ENCODE measurements at places on chromosomes 1 and 21.

GRCh38 chr1:10714337-10715114, 81.9 kb downstream of the CASZ1 start:
- no peak for DNase-seq

- no peak for DNase-seq
Observed at GRCh38 chr1:203754455-203754864, 10.5 kb upstream of the LAX1 start.

GRCh38 chr1:58409890-58410289, 136.6 kb downstream of the OMA1 start:
- DNase-seq: no peak

DNA sequence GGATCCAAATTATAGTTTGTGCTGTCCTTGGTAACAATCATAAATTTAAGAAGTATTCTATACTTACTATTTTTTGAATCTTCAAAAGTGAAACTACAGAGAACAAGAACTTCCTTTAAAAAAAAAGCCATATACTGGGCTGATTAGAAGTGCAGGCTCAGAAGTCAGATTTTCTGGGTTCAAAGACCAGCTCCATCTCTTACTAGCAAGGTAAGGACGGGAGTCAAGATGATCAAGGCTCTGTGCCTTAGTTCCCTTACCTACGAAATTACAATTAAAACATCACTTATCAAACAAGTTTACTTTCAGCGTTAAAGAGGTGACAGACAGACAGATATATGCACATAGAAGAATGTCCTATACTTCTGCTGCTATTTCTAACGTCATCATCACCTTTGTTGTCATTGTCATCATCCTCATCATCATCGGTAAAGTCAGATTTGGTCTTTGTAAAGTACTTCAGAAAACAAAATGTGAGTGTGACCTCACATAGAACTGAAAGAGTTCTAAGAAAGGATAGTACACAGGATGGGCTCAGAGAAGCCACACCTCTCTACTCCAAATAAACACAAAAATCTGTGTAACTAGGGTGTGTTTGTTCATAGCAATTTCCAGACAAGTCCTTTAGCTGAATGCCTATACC, 178.7 kb downstream of the VAV3 start:
- DNase-seq: no peak

DNA sequence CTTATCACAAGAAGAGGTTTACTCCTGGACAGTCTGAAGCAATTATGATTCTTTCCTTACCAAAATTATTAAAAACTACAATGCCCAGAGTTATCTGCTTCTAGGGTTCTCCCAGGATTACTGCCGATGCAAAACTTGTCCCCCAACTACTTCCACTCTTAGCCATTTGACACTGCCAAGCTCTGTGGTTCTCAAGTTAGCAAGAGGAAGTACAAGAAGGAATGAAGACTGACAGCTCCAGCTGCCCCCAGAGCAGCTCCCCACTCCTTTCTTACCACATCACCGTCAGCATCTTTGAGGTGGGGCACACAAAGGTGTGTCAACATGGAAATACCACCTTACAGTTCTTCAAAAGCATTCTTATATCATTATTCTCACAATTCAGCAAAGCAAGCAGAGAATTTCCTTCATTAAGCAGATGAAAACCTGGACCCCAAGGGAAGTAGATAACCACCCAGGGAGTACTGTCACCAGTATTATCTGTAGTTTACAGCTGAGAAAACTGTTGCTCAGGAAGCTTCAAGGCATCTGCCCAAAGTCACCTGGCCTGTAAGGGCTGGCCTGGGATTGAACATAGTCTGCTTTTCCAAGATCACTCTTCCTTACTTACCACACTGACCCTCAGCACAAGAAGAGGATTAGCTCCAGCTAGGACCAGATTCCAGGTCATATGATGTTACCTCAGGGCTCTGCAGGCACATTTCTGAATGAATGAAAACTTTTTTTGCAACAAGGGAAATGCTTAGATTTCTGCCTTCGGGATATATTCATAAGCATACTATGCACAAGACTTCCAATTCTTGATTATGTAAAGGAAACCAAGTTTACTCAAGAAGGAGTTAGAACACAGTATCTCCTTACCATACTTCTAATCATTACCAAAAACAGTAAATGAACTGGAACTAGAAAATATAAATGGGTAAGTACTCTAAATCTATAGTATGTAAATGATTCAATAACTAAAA, 9.3 kb downstream of the PSMG1 start:
- no peak for DNase-seq

- DNase-seq: no peak
Observed at GRCh38 chr21:35504277-35504676, 455.2 kb upstream of the RUNX1 start.

DNA sequence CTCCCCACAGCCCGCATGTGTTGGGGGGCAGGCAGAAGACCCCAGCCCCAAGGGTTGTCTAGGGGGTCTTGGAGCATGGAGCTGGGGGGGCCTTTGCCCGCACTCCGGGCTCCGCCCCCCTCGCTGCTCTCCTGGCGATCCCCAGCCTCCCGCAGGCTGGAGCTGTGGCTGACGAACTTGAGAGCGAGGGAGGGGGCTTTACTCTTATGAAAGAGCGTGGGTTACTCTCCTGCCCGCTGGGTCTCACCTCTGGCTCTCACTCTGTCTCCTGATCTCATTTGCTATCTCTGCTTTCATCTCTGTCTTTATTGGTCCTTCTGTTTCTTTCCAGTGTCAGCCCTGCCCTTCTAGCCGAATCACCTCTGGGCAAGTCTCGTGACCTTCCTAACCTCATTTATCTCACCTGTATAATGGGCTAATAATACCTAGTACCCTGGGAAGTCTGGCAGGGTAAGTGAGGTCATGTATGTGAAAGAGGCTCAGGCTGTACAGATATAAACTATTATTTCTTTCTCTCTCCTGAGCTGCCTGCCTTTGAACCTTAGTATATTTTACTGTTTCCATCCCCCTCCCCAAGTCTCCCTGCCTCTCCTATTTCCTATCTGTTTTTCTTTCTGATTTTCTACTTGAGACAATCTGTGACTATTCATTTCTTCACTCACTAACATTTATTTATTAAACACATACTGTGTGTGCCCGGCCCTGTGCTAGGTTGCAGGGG, 731 bp downstream of the EFNA4 start:
- DNase-seq: peak; percentile 81

DNA sequence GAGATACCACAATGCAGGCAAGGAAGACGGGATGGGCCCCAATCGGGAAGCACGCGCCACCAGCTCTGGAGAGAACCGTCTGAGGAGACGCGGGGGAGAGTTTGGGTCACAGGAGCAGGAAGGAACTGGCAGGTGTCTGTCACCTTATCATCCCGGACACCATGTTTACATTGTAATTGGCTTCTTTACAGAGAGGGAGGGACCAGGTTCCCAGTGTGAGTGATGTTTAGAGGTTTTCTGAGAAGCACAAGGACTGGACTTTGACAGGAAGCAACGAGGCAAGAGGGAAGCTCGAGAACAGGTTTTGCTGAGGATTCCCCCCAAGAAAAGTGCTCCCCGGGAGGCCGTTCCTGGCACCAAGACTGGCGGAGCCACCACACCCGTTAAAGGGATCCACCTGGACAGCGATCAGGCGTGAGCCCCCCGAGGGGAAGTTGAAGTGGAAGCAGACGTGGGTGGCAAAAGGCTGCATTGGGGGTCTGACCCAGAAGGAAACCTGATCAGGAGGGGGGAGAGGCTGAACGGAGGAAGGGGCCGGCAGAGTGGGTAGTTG, 957 bp downstream of the EPS15 start:
- peak; percentile 61 for DNase-seq

GRCh38 chr1:212234431-212235395, 50.5 kb upstream of the PPP2R5A start:
- no peak for DNase-seq

- no peak for DNase-seq
Observed at GRCh38 chr1:247087256-247087655, 8.6 kb upstream of the ZNF670 start.

- DNase-seq: no peak
Observed at GRCh38 chr21:14595449-14595848, 49.3 kb upstream of the SAMSN1 start.

DNA sequence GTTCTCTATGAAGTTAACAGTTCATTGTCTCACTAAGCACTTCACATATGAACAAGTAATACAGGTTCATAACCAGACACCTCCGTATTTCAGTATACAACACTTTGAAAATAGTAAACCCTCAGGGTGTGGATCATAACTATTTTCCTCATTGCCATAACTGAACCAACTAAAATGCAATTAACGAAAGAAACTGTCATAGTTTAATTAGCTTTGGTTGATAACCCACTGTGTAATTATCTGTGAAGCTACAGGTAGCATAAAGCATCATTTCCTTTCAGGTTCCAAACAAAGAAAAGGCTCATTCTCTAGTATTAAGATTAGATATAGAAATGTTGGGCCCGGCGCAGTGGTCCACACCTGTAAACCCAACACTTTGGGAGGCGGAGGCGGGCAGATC, 58.5 kb downstream of the EIF4G3 start:
- DNase-seq: no peak

DNA sequence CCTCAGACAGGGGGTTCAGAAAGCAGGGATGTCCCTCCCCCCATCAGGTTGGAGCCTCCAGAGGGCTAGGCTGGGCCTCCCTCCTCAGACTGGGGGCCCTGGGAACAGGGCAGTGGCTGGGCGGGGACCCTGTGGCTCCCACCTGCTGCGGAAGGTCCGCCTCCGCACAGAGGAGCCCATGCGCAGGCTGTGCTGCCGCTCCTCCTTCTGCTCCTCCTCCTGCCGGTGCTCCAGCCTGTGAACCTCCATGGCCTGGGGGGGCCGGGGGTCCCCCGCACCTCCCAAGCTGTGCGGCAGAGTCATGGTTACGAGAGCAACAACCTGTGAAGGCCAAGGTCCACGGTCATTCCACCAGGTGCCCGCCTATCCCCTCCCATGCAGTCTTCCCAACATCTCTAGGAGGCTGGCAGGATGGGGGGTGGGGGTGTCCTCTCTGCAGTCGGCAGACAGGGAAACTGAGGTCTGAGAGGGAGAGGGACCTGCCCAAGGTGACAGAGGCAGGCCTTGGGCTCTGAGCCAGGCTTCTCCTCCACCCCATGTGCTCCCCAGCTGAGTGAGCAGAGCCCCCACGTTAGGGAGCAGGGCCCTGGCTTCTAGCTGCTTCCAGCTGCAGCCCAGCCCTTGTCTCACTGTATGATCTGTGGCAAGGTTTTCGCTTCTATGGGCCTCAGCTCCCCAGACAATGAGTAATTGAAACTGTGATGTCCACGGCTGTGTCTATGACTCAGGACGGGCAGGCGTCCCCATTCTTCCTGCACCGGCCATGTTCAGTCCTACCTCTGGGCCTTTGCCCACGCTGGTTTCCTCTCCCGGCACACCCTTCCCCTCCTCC, 3.4 kb downstream of the MYOM3 start:
- no peak for DNase-seq

GRCh38 chr1:193216920-193217319, 30.5 kb upstream of the B3GALT2 start:
- DNase-seq: no peak

DNA sequence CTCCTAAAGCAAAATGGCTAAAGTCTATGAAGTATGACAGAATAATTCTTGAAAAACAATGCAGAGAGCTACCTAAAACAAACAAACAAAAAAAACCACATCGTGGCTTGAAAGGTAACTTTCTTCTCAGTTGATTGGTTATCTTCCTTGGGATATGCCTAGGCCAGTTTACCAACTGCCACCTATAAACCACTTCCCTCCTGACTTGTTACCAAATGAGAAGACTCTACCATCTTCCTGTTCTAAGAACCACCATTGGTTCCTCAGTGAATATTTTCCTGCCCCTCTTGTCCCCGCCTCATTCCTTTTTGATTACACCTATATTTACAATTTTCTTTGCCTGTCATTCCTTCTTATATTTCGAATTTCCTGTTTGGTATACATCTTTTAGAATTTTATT, 336.6 kb downstream of the SIPA1L2 start:
- no peak for DNase-seq

- no peak for DNase-seq
Observed at GRCh38 chr21:40166291-40166843, 299.1 kb downstream of the PCP4 start.

GRCh38 chr1:6788946-6789345, 3.7 kb downstream of the CAMTA1 start:
- DNase-seq: no peak

All from HuH-7.5 (cell line).